ENCODE measurements at places on chromosomes 2 and 18. TPM values are rescaled to one million over a fixed set of nuclear protein-coding genes. Genes with fewer than 3 reads are reported as not detected.

- peaks cover 12% of the 10 kb centered on the region for H3K4me1 ChIP-seq
- no peaks in the 10 kb centered on the region for H3K27me3 ChIP-seq
- no peak for DNase-seq
- H3K36me3 ChIP-seq, result no peaks in the 10 kb centered on the region
Measured at GRCh38 chr2:28628987-28629386, 122.6 kb upstream of the PPP1CB start.

Gene PLA2R1
- total RNA-seq, result 3.4 TPM

Gene ASXL3
- not detected for total RNA-seq

DNA sequence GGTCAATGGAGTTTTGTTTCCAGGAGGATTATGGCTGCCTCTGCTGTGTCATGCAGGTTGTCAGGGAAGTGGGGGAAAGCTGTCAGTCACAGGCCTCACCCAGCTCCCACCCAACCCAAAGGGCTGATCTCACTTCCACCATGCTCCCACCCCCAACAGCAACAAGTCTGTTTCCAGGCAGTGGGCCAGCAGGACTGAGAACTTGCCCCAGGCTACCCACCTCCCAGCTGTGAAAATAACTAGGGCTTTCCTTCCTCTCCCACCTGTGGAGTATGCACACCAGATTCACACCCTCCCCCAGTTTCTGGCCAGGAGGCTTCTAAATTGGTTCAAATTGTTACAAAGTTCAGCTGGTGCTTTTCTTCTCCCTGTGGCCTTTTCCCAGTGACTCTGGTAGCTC, 95.6 kb upstream of the ACVR1 start:
- peak; percentile 64 for DNase-seq
- H3K4me1 ChIP-seq, result peaks cover 12% of the 10 kb centered on the region
- no peak overlapping the region for H3K4me3 ChIP-seq
- peak overlapping the region; percentile 55 for H3K27ac ChIP-seq
- H3K27me3 ChIP-seq, result no peaks in the 10 kb centered on the region
- no peaks in the 10 kb centered on the region for H3K36me3 ChIP-seq

DNA sequence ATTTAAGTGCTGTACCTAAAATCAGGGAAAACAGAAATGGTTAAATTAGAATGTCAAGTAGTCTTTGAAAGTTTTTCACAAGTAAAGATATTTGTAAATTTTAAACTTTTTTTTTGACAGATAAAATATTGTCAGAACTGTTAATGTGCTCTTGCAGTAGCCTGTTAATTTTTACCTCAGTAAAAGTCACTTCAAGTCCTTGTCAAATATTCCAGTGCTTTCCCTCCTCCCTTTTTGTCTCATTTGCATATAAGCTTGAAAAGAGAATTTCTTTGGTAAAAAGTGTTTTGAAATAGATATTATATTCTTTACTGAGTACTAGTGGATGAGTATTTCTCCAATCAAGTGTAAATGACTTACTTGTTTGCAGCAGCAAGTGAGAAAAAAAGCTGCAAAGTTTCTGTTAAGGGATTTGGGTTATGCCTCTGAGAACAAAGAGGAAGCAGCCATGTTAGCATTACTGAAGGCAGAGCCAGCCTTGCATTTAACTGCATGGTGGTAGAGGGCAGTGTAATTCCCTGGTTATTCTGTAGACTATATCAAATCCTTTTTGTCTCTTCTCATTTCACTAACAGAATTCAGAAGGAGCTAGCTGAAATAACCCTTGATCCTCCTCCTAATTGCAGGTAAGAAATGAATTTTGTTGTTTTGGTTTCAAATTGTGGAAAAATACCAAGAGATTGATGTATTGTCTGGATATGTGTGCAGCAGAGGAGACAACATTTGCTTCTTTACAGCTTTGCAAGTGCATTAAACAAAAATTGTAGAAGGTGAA, 3.2 kb downstream of the UBE2E3 start:
- DNase-seq, result peak; percentile 69
- peaks cover 47% of the 10 kb centered on the region for H3K4me1 ChIP-seq
- no peaks in the 10 kb centered on the region for H3K27me3 ChIP-seq
- peaks cover 19% of the 10 kb centered on the region for H3K36me3 ChIP-seq
- peak overlapping the region; percentile 55 for H3K27ac ChIP-seq

- H3K4me1 ChIP-seq, result no peaks in the 10 kb centered on the region
- 0 out of 2 replicates have a peak, but pooled peaks cover 2% of the 10 kb centered on the region for H3K36me3 ChIP-seq
- DNase-seq, result no peak
- no peak overlapping the region for H3K4me3 ChIP-seq
- H3K27ac ChIP-seq, result no peak overlapping the region
- no peaks in the 10 kb centered on the region for H3K27me3 ChIP-seq
Measured at GRCh38 chr2:7800031-7800430, 881.8 kb upstream of the ID2 start.

DNA sequence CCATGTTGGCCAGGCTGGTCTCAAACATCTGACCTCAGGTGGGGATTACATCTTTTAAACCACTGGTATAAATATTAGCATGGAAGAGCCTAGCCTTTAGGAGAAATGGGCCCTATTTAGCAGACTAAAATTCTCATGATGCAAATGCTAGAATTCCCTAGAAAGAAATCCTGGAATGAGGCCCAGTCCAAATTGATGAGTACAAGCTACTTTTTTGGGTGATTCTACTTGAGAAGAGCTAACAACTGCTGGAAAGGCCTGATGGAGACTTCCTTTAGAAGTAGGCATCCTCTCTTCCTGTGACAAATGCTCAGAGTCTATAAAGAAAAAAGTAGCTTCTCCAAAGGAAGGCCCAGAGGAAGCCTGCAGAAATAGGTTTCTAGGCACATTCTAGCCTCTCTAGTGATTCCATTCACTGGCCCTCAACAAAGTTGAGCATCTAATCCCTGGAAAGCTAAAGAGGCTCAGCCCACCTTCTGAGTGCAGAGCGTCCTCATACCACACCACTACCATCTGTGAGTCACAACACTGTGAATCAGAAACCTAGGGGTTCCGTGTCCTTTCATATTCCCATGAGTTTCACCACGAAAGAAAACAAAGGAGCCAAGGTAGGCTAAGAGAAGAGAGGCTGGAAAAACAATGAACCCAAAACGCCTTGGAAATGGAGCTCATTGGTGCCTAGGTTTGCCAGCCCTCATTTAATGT, 183.1 kb downstream of the C1D start:
- H3K27ac ChIP-seq, result no peak overlapping the region
- H3K36me3 ChIP-seq, result no peaks in the 10 kb centered on the region
- peaks cover 22% of the 10 kb centered on the region for H3K4me1 ChIP-seq

Gene TCF4
- 13.9 TPM for total RNA-seq

DNA sequence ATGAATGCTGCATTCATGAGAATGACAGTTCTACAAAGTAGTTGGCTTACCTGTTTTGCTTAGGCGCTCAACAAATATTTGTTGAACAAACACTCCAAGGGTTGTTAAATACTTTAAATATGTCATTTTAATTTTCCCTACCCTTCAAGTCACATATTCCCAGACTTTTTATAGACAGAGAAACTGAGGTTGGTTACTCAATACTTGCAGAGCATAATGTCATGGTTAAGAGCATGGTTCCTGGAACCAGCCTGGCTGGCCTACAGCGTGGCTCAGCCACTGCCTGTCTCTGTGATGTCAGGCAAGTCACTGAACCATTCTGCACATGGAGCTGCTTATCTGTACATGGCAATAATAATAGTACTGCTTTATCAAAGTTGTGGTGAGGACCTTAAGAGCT, 120.0 kb upstream of the STK17B start:
- H3K4me1 ChIP-seq, result peaks cover 54% of the 10 kb centered on the region
- no peaks in the 10 kb centered on the region for H3K27me3 ChIP-seq
- no peaks in the 10 kb centered on the region for H3K36me3 ChIP-seq
- peak; percentile 89 for DNase-seq

- no peaks in the 10 kb centered on the region for H3K36me3 ChIP-seq
- no peaks in the 10 kb centered on the region for H3K4me1 ChIP-seq
- no peak for DNase-seq
- H3K27me3 ChIP-seq, result no peaks in the 10 kb centered on the region
- no peak overlapping the region for H3K4me3 ChIP-seq
- H3K27ac ChIP-seq, result no peak overlapping the region
Measured at GRCh38 chr2:166792808-166793207, 95.5 kb upstream of the XIRP2 start.

Gene DSG1
- not detected for total RNA-seq

DNA sequence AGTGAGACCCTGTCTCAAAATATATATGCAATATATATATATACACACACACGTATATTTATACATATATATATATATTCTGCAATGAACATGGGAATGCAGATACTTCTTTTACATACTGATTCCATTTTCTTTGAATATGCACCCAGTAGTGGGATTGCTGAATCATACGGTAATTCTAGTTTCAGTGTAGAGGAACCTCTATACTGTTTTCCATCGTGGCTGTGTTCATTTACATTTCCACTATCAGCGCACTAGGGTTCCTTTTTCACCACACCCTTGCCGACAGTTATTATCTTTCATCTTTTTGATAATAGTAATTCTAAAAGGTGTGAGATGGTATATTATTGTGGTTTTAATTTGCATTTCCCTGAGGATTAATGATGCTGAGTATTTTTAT, 52.3 kb upstream of the SLC39A10 start:
- H3K4me3 ChIP-seq, result no peak overlapping the region
- no peaks in the 10 kb centered on the region for H3K27me3 ChIP-seq
- no peaks in the 10 kb centered on the region for H3K36me3 ChIP-seq
- no peak for DNase-seq

- DNase-seq, result no peak
- H3K4me1 ChIP-seq, result peaks cover 22% of the 10 kb centered on the region
- peaks cover 49% of the 10 kb centered on the region for H3K36me3 ChIP-seq
- no peak overlapping the region for H3K27ac ChIP-seq
Measured at GRCh38 chr2:27636766-27637165, 7.9 kb downstream of the GPN1 start.

DNA sequence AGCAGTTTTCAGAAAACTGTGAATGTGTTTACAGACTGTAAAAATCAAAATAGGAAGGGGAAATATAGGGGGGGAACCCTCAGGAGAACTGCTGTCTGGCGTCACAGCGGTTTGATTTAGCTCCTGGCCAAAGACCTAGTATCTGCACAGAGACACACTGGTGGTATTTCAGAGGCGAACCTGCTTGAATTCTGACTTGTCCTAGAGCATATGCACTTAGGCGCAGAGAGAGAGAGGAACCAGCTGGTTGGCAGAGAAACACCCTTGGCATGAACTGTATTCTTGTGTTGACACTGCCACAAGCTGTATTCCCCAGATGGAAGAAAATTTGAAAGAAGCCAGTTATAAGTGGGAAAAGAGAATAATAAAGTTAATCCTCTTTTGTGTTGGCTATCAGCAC, 506.5 kb upstream of the NRP2 start:
- no peaks in the 10 kb centered on the region for H3K27me3 ChIP-seq
- H3K4me3 ChIP-seq, result no peak overlapping the region
- H3K27ac ChIP-seq, result no peak overlapping the region
- no peaks in the 10 kb centered on the region for H3K4me1 ChIP-seq

- no peaks in the 10 kb centered on the region for H3K36me3 ChIP-seq
- no peak for DNase-seq
- H3K27me3 ChIP-seq, result no peaks in the 10 kb centered on the region
- no peak overlapping the region for H3K27ac ChIP-seq
- H3K4me3 ChIP-seq, result no peak overlapping the region
- no peaks in the 10 kb centered on the region for H3K4me1 ChIP-seq
Measured at GRCh38 chr2:226057365-226057764, 657.9 kb downstream of the NYAP2 start.

DNA sequence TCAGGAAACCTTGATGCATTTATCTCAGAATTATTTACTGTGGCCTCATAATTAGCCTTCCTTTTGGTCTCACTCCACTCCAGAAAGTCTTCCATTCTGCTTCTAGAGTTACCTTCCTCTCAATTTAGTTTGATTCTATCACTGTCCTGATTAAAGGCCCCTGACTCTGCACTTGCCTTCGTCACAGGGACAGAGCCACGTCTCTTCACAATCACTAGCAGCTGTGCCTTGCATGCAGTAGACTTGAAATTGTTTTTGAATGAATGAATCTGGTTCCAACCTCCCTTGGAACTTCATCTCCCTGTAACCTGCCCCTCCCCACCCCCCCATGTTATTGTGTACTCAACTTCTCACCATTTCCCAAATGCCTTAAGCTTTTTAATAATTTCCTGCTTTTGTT, 52.4 kb downstream of the OSBPL6 start:
- no peak overlapping the region for H3K27ac ChIP-seq
- peaks cover 10% of the 10 kb centered on the region for H3K4me1 ChIP-seq
- DNase-seq, result no peak
- H3K36me3 ChIP-seq, result no peaks in the 10 kb centered on the region
- no peak overlapping the region for H3K4me3 ChIP-seq
- no peaks in the 10 kb centered on the region for H3K27me3 ChIP-seq

DNA sequence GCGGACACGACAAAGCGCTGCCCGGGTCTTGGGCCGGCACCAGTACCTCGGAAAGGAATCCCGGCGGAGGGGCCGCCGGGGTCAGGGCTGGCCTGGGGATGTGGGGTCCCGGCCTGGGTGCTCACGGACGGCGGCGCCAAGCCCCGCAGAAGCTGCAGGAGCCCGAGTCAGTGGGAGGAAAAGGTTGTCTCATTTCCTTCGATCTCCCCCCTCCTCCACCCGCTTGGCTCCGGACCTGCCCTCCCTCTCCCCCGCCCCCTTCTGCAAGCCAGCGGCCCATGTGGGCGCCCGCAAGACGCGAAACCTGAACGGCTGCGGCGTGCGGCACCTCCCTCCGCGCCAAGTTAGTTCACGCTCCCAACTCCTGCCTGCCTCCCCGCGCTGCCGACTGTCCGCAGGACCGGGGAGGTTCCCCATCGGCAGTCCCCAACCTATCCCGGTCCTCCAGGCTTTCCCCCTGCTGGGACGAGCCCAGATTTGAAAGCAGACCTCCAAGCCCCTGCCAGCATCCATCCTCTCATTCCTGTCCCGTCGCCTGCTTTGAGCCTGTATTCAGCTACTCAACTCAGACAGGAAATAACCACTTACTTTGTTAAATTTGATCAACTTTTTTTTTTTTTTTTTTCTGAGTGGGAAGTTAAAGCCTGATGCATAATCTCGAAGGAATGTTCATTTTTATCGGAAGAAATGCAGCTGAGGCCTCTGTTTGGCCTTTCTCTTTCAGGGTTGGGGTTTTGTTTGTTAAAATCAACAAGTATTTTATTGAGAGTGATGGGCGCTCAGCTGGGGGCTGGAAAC, at the start of gene EVA1A:
Gene EVA1A, minus strand, starts transcription at position 172 of the 798 bp plus-strand sequence. CDS start 42,799 bp downstream, outside the sequence.
- DNase-seq, result peak; percentile 72
- no peaks in the 10 kb centered on the region for H3K27me3 ChIP-seq
- H3K27ac ChIP-seq, result peak within 1 kb of the TSS; percentile 48
- no peaks in the 10 kb centered on the region for H3K36me3 ChIP-seq
- H3K4me3 ChIP-seq, result peak within 1 kb of the TSS; percentile 86
- peaks cover 25% of the 10 kb centered on the region for H3K4me1 ChIP-seq

Gene PROM2
- total RNA-seq, result 77.8 TPM

Gene MC2R
- total RNA-seq, result not detected

GRCh38 chr18:8757396-8757997, 52.1 kb downstream of the MTCL1 start:
- peaks cover 39% of the 10 kb centered on the region for H3K36me3 ChIP-seq
- peaks cover 11% of the 10 kb centered on the region for H3K4me1 ChIP-seq
- no peak overlapping the region for H3K4me3 ChIP-seq

Data from PC-3 (cell line).